ENCODE measurements at places on chromosomes 11 and 22.

DNA sequence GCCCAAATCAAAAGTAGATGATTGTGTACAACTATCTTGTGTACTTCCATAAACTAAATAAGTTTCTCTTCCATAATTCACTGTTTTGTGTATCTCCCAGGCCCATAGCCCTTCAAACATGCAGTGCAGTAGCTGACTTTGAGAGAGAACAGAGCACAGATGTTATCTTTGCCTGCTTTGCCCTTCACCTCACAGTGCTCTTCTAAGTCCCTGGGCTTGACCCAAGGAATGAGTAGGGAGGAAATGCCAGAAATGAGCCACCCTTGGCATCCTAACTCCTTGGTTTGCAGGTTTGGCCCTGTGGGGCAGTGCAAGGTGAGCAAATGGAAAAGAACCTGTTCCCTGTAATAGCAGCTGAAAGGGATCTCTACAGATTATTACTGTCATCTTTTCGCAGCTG is 79.2 kb downstream of the STIM1 start:
- DNase-seq: no peak

- no peak for DNase-seq
These were observed 10.9 kb downstream of the RAB38 start for GRCh38 chr11:88164320-88164719.

DNA sequence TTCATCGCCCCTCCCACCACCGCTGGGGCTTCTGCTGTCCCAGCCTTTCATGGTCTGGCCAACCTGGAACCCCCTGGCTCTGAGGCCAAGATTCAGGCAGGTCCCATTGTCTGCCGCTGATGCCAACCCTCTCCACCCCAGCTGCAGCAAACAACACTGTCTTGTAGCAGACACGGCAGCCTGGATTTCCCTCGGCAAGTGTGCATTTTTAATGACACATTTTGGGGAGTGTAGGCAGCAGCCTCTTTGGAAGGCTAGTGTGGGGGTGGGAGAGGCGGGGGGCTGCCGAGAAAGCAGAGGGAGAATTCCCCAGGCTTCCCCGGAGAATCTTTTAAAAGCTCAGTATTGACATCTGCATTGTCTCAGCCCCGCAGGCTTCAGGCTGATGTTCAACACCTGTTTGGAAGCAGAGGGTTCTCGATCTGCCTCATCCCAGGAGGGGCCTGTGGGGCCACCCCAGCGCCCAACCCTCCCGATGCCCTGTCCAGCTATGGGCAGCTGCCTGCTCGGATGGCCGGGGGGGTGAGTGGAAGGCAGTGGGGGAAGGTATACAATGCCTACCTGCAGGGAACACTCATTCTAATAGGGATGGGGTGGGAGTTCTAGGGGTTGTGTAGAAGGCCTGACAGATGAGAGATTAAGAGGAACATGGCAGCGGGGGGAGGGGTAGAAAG is 41.5 kb downstream of the NECTIN1 start:
- DNase-seq: no peak

- no peak for DNase-seq
These were observed 161.8 kb upstream of the GRK3 start for GRCh38 chr22:25402501-25403283.

- DNase-seq: no peak
These were observed 95.1 kb downstream of the PARVA start for GRCh38 chr11:12472401-12473005.

- no peak for DNase-seq
These were observed 113.6 kb downstream of the DYNC2H1 start for GRCh38 chr11:103222806-103223205.

- DNase-seq: no peak
These were observed 39.2 kb downstream of the KDM2A start for GRCh38 chr11:67158221-67158620.

- DNase-seq: no peak
These were observed 121.5 kb downstream of the ATG16L2 start for GRCh38 chr11:72935700-72936099.

DNA sequence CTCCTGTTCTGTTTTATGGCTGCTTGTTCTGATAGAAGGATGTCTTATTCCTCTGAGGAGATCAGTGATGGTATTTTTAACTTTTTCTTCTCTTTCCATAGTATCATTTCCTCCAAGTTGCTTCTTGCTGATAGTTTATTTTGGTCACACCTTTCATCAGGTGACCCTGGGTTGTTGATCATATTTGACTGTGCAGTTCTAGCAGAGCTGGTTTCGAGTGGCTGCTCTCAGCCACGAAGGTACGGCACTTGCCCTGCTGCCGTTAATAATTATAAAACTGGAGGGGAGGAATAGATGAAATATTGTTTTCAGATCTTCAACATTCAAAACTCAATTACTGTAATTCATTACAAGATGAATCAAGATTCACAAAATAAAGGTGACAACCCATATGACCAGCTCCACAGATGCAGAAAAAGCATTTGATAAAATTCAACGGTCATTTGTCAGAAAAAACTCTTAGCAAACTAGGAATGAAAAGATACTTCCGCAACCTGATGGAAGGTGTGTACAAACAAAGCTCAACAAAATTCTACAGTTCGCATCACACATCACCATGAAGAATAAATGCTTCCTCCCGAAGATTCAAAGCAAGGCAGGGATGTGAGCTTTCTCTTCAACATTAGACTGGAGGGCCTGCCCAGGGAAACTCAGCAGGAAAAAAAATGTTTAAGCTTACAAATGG is 59.2 kb upstream of the RTL6 start:
- DNase-seq: no peak

DNA sequence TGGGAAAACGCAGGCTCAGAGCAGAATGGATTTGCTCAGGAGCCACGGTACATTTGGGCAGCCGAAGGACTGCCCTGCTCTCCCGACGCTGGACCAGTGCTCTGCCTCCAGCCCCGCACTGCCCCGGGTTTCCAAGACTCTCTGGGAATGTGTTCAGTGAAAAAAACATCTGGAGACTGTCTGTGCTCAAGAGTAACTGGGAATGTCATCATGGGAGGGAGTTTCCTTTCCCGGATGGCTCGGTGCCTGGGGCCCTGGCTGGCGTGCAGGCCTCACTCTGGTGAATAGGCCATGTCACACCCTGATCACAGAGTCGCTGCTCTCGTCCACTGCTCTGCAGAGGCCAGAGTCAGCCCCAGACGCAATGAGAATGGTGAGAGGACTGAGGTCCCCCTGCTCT is 9.8 kb upstream of the APOL6 start:
- no peak for DNase-seq

- DNase-seq: no peak
These were observed 324.2 kb downstream of the DCDC1 start for GRCh38 chr11:31045335-31045734.

DNA sequence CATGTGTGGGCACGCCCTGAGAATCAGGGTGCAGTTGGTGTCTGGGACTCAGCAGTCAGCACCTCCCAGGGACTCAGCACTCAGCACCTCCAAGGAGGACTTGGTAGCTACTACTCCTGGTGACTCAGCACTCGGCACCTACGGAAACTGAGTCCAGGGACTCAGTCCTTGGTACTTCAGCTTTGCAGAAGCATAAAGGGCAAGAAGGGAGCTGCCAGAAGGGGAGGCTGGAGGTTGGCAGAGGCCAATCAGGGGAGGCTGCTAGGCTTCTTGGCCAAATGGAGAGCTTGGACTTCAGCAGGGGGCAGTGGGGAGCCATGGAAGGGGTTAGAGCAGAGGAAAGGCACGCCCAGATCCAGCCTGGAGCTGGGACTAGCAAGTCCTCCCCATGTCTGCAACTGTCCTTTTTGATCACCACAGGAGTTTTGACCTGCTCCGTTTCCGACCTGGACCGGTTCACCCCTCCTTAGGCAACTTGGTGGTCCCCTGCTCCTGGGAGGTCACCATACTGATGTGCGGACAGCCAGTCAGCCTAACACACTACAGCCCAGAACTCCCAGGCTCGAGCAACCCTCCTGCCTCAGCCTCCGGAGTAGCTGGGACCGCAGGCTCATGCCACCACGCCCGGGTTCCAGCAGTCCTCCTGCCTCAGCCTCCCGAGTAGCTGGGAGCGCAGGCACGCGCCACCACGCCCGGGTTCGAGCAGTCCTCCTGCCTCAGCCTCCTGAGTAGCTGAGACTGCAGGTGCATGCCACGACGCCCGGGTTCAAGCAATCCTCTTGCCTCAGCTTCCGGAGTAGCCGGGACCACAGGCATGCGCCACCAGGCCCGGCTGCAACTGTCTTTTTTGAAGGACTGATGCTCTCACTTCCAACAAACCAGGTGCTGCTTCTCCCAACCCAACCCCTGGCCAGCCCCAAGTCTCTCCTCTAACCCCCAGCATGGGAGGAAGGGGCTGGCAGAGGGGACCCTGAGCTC is 1.5 kb downstream of the ANO9 start:
- DNase-seq: no peak

GRCh38 chr11:132559331-132560036 is 972.8 kb downstream of the OPCML start:
- no peak for DNase-seq

DNA sequence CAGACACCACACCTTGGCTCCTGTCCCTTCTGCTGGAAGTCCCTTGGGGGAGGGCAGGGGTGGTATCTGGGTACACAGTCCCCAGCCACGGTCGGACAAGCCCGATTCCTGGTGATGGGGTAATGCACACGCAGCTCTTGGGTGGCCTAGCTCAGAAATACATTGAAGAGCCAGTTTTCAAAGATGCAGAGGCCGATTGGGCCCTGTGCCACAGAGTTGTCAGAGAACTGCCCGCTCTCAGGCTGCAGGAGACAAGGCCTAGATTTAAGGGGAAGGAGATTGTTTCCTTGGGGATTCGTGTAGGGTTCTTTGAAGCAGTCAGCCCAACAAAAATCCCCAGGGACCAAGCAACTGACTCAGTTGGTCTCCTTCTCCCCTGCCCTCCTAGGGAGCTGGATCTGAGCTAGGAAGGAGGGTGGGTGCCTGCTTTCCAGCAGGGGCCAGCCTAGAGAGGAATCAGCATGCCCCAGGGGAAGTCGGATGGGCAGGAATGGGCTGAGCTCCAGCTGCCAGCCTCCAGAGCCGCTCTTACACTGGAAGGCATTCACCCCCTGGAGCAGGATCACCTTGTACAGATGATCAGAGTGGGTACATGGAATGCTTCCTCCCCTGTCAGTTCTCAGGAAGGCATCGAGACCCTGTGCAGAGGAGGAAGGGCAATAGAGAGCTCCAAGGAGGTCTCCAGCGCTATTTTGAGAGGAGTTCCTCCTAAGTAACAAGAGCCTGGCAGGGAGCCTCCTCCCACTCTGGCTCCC is 3.3 kb upstream of the SCN4B start:
- no peak for DNase-seq

DNA sequence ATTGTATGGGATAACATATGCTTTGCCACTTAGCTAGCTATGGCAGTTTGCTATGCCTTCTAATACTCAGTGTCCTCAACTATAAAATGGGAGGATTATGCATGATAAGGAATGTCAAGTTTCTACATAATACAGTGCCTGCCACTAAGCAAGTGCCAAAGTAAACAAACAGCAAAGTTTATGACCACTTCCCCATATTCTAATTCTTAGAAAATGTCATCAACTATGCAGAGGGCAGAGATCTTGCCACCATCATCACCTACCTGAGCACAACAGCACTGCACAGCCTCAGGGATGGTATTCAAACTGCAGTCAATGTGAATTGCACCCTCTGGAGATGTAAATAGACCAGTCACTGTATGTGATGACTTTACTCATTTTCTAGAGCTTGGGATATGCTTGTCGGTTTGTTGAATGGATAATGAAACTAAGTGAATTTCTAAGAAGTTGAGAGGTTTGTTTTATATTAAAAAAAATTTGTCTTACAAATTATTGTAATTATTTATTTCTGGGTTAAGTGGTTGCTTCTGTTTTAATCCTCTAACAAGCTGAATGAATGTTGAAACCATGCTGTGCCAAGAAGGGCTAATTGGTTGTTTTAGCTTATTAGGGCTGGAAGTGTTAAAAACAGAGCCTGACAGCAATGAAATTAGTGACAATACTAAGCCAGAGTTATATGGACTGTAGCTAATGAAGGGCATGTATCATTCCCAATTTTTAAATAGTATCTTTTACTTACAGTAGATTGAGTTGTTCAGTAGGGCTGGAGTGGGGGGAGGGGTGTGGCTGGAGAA is 398.4 kb downstream of the CNTN5 start:
- no peak for DNase-seq

GRCh38 chr22:29343313-29343805 is 27.9 kb upstream of the RASL10A start:
- DNase-seq: no peak

- DNase-seq: peak; percentile 20
These were observed 40.2 kb downstream of the DIXDC1 start for GRCh38 chr11:111977146-111978027.

DNA sequence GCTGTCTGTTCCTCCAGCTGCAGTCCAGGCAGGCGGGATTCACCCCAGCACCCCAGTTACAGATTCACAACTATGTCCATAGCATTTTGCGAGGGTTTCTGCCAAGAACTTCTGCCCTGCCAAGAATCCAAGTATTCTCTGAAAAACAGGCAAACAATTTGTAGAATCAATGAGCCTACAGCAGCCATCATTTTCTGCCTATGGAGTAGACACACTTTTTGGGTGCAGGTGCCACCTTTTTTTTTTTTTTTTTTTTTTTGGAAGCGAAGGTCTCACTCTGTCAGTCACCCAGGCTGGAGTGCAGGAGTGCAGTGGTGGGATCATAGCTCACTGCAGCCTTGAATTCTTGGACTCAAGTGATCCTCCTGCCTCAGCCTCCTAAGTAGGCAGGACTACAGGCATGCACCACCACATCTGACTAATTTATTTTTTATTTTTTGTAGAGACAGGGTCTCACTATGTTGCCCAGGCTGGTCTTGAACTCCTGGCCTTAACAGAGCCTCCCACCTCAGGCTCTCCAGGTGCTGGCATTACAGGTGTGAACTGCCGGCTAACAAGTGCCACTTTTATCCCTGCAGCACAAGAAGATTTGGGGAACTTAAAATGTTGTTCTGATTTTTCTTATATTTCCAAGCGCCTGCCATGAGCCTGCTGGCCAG is 195.1 kb downstream of the SNX19 start:
- DNase-seq: no peak

DNA sequence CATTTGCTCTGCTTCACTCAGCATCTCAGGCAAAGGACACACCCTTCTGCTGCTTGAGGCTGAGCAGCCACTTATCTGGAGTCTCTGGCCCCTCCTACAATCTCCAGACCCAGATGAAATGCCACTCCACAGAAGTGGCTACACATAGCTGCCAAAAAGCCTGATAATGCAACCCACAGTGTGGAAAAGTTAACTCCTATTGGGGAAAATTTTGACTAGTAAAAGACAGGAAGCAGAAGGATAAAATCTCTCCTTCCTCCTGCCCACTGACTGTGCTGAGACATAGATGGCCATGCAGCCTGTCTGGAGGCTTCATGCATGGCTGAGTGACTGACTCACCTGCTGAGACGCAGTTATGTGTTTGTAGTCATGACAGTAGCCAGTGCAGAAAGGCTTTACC is 92.3 kb upstream of the TEAD1 start:
- DNase-seq: no peak

GRCh38 chr22:44680481-44680894 is 21.5 kb upstream of the PRR5 start:
- no peak for DNase-seq

- no peak for DNase-seq
These were observed 261.2 kb downstream of the CADM1 start for GRCh38 chr11:115242982-115243381.

- DNase-seq: no peak
These were observed 27.8 kb downstream of the TEAD1 start for GRCh38 chr11:12701811-12702592.

Measured in activated naive CD4-positive, alpha-beta T cell treated with anti-CD3 and anti-CD28 coated beads, Interleukin-2, amount 50 U/mL, for 16 hours (primary cell).